CD4-positive, alpha-beta T cell (primary cell): ENCODE measurements at places on chromosomes 7 and 10.
A peak's percentile ranks its signal among the peaks of the same experiment; 100 is the strongest.

DNA sequence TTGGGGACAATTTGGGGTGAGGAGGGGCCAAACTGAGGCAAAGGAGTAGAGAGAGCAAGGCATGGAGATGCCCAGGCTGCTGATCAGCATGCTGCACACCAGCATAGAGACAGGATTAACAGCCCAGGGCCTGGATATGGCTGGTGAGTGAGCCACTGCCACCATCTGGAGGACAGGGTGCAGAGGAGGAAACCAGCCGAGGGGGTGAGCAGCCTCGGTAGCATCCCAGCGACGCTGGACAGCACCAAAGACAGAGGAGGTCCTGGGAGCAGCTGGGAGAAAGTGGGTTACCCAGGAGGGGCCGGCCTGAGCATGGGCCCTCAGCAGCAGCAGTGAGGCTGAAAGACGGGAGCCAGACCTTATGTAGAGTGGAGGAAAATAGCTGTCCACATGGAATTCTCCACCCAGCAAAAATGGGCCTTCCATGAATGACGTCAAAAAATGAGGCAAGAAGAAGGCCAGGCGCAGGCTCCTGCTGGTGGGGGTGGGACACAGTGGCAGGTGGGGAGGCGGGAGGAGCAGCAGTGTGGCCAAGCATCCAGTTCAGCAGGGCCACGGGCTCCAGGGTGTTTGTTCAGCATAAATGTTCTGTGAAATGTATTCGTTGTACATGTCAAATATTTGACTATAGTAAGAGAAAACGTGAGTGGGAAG lies 16.7 kb downstream of the RET start:
- H3K36me3 ChIP-seq = no peaks in the 10 kb centered on the region
- H3K27ac ChIP-seq = no peak overlapping the region
- H3K4me1 ChIP-seq = no peaks in the 10 kb centered on the region
- no peak overlapping the region for H3K4me3 ChIP-seq

- no peak for DNase-seq
- no peak overlapping the region for H3K27ac ChIP-seq
- no peak overlapping the region for H3K4me3 ChIP-seq
- no peaks in the 10 kb centered on the region for H3K27me3 ChIP-seq
- H3K4me1 ChIP-seq = no peaks in the 10 kb centered on the region
These were observed 173.4 kb downstream of the NPSR1 start for GRCh38 chr7:34831436-34831835.

- H3K27me3 ChIP-seq = peaks cover 7% of the 10 kb centered on the region
- no peaks in the 10 kb centered on the region for H3K4me1 ChIP-seq
- no peak overlapping the region for H3K4me3 ChIP-seq
- no peak for DNase-seq
These were observed 8.9 kb upstream of the A1CF start for GRCh38 chr10:50894312-50894711.

DNA sequence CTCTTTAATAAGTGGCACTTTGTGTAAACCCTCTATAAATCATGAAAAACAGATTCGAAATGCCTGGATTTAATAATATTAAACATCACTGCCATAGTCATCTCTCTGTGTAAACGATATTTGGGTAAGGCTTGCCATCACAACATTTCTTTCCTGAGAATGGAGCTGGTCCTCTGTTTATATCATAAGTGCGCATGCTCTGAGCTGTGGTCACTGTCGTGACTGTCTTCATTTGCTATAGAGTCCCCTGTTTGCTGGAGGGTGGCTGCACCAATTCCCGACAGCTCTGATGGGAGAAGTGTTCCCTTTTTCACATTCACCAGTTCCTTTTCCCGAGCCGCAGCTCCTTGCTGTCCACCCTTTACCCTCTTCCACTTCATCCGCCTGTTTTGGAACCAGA lies 50.4 kb upstream of the AGMO start:
- H3K36me3 ChIP-seq = no peaks in the 10 kb centered on the region
- DNase-seq = no peak
- H3K4me1 ChIP-seq = no peaks in the 10 kb centered on the region
- no peak overlapping the region for H3K4me3 ChIP-seq

GRCh38 chr7:36958111-36958733 lies 233.9 kb upstream of the AOAH start:
- H3K27ac ChIP-seq = no peak overlapping the region
- no peak for DNase-seq
- H3K27me3 ChIP-seq = no peaks in the 10 kb centered on the region
- H3K36me3 ChIP-seq = no peaks in the 10 kb centered on the region
- peaks cover 7% of the 10 kb centered on the region for H3K4me1 ChIP-seq
- H3K4me3 ChIP-seq = no peak overlapping the region

DNA sequence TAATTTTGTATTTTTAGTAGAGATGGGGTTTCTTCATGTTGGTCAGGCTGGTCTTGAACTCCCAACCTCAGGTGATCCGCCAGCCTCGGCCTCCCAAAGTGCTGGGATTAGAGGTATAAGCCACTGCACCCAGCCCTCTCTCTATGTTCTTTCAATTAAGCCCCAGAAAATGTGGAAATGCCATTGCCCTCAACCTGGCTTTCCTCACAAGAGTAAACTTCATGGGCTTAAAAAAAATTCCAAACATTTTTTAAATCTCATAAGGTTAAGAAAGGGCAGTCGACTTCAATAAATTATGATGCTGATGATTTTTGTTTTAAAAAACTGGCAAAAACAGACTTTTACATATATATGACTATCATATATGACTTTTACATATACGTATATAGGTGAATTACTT lies 107.6 kb downstream of the TES start:
- H3K27me3 ChIP-seq = no peaks in the 10 kb centered on the region
- H3K4me1 ChIP-seq = no peaks in the 10 kb centered on the region
- no peak for DNase-seq
- H3K4me3 ChIP-seq = no peak overlapping the region
- H3K36me3 ChIP-seq = no peaks in the 10 kb centered on the region

DNA sequence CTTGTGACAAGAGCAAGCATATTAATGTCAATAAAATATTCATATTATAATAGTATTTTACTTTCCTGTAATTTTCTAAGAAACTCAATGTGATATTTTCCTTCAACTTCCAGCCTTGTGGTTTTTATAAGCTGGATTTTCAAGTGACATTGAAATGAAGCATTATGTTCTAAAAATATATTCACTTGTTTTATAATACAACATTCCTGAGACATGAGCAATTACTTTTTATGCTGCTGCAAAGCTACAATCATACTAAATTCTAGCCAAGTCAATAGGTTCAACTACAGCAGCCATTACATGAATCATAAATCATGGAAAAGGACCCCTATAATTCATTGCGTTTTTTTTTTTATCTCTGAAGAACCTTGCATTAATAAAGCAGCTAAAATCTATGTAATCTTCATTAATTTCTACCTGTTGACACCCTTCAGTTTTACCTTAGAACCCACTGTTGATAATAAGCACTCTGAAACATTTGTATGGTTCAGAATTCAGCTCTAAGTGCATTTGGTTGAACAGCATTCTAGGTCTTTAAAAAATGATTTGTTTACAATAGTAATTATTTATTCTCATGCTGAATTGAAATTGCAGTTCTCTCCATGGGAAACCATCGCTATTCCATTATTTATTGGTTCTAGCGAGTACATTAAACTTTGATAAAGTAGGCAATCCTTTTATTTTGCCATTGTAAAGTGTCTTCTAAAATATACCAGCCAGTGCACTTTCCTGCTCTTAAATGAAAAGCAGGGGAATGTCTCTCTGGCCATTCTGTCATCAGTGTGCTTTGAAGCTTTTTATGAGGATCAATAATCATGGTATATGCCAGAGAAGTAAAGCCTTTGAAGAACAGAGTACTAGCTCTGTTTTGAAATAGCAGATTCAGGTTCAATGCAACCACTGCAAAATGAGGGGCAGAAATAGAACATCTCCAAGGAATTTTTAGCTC lies 132.6 kb downstream of the GNAT3 start:
- no peaks in the 10 kb centered on the region for H3K36me3 ChIP-seq
- H3K27ac ChIP-seq = no peak overlapping the region
- DNase-seq = no peak
- no peaks in the 10 kb centered on the region for H3K27me3 ChIP-seq
- H3K4me3 ChIP-seq = no peak overlapping the region
- no peaks in the 10 kb centered on the region for H3K4me1 ChIP-seq

GRCh38 chr10:110430340-110431273 lies 67.1 kb upstream of the DUSP5 start:
- no peak for DNase-seq
- no peak overlapping the region for H3K4me3 ChIP-seq
- H3K4me1 ChIP-seq = peaks cover 3% of the 10 kb centered on the region
- H3K27ac ChIP-seq = no peak overlapping the region
- no peaks in the 10 kb centered on the region for H3K27me3 ChIP-seq
- no peaks in the 10 kb centered on the region for H3K36me3 ChIP-seq

DNA sequence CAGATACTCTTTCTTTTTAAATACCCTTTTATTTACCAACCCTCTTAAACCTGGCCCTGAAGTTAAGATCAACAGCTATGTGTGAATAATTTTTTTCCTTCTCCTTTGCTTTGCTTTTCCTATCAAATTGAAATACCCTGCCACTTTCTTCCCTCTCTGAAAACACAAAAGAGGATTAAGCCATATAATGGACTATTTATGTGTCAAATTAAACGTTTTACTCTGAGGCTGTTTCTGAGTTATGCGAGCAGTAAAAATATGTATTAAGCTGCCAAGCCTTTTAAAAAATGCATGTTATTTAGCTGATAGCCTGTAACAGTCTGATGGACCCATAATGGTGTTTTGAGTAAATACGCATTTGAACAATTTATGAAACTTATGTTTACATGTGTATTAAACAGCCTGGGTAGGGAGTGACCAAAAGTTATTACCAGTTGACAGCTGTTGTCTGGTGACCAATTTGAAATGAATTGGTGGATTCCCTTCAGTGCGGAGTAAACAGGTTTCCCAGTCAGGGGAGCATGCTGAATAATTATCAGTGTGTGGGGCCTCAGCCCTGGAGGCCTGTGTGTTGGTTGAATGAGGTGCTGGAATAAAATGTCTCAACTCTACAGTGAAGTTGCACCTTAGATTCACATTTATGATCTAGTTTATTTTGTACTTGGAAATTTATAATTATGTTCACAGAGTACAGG lies 89.6 kb downstream of the AUTS2 start:
- H3K27ac ChIP-seq = no peak overlapping the region
- H3K36me3 ChIP-seq = no peaks in the 10 kb centered on the region
- no peaks in the 10 kb centered on the region for H3K27me3 ChIP-seq
- no peaks in the 10 kb centered on the region for H3K4me1 ChIP-seq
- H3K4me3 ChIP-seq = no peak overlapping the region

- H3K27me3 ChIP-seq = no peaks in the 10 kb centered on the region
- DNase-seq = no peak
- peak overlapping the region; percentile 19 for H3K4me3 ChIP-seq
- H3K36me3 ChIP-seq = peaks cover 38% of the 10 kb centered on the region
- H3K27ac ChIP-seq = peak overlapping the region; percentile 68
- peaks cover 59% of the 10 kb centered on the region for H3K4me1 ChIP-seq
These were observed 214.0 kb upstream of the KLF14 start for GRCh38 chr7:130947792-130948580.
